Stimulated activated CD4-positive, alpha-beta T cell treated with anti-CD3 and anti-CD28 coated beads, Interleukin-4, amount 100 ng/mL, for 48 hours (primary cell): ENCODE measurements at places on chromosomes 16 and 17.

- DNase-seq, result no peak
Measured at GRCh38 chr17:5877948-5878347, 192.2 kb upstream of the WSCD1 start.

DNA sequence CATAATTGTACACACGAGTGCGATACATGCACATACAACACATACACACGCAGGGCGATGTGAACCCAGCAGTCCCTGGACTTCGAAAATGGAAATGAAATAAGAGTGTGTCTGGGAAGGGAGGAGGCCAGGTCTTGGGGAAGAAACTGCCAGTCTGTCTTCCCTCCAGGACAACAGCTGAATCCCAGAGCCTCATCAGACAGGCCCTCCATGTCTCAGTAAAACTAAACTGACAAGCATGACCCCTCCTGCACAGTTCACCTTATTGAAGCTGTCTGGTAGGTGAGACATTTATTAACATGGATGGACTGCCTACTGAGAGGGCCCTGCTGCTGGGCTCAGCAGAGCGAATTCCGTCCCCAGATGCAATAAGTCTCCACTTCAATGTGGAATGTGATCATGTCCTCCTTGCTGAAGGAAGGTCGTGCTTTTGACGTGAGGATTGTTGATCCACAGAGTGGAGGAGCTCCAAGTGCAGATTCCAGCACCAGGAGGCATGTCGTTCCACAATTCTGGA, 117.4 kb downstream of the SOX9 start:
- DNase-seq, result no peak

- no peak for DNase-seq
Measured at GRCh38 chr17:19024101-19025078, 19.8 kb upstream of the FAM83G start.

DNA sequence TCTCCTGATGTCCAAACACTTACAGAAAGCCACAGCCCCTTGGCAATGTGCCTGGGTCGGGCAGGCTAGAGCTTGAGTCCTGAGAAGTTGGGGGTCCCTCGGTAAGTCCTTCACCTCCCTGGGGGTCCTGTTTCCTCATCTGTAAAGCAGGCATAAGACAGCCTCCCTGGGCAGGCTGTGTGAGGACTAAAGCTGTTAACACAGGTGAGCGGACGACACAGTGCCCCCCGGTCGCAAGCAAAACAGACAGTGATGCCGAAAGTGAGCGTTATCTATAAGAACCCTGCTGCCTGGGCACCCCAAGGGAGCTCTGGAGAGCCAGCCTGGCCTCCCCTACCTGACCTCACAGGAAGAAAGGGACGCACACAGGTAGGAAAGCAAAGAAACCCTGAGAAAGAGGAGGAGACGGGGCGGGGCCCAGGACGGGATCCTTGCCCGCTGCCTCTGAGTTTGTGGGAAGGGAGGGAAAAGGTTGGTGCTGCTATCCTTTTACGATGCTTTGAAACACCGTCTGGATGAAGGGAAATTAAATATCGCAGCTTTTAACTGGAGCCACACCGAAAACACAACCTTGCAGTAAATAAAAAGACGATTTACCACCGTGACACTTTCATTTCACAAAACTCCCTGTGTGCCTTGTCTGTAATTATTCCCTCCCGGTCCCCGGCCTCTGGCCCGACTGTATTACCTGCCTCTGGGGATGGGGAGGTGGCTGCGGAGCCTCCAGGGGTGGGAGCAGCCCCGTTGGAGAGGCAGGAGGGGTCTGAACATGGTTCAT, 67.1 kb downstream of the ENGASE start:
- DNase-seq, result no peak

GRCh38 chr17:35890774-35891155, 10.6 kb upstream of the CCL5 start:
- DNase-seq, result no peak

GRCh38 chr16:82580298-82580890, 46.4 kb upstream of the CDH13 start:
- DNase-seq, result no peak
